ENCODE measurements at places on chromosomes 3 and 15.

DNA sequence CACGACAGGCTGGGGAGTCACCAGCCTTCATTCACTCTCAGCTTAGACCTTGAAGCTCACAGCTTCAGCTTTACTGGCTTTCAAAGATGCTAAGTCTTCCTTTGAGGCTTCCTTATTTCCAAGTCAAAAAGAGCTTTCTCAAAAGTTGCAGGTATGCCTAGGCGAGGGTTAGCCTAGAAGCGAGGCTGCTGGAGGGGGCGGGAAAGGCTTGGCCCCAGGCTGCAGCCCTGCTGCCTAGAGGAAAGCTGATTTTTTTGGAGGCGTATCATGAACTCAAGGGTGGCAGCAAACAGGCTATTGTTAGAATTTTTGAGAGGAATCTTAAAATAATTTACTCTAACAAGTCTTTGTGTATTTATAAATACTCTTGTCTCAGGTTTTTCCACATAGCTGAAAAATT, 37.1 kb downstream of the MYO5C start:
- no peak for DNase-seq

DNA sequence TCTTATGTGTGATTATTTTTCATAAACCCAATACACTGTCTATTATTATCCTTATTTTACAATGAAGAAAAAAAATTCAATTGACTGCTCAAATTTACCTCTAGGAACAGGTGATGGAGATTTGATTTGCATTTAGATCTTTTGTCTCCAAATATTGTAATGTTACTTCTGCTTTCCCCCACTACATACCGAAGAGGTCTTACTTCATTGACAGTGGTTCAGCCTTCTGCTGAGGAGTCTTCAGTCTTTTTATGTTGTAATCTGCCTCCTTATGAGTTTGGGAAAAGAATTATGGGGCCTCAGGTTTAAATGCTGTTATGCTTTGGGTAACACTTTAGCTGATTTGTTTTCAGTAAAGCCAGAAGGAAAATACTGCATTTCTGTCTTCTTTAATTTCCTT, 199.5 kb downstream of the LPP start:
- DNase-seq: no peak

DNA sequence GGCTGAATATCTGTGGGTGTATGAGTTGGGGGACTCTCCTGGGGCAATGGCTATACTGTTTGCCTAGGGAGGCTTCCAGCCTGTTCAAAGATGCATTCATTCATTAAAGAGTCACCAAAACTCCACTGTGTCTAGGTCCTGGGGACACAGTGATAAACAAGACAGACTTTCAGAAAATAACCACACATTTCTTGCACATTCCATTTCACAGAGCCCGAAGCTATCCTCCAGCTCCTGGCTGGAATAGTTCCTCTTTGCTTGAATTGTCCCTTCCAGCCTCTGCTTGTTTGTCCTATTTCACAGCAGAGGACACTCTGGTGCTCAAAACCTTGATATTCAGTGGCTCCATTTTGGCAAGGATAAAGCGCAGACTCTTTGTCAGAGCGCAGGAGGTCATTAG, 61.7 kb upstream of the ITGA11 start:
- no peak for DNase-seq

DNA sequence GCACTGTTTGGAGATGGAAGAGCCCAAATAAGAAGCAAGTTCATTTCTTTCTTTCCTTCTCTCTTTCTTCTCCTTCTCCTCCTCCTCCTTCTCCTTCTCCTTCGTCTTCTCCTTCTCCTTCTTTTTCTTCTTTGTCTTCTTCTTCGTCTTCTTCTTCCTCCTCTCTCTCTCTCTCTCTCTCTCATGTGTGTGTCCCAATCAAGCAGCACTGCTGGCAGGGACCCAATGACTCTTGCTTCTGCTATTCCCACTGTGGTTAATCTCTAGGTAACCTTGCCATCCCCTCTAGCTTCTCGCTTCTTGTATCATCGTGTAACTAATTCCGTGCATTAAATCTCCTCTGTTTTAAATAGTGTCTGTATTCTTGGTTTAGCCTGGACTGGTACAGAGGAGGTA, 26.1 kb upstream of the ZNF280D start:
- no peak for DNase-seq

GRCh38 chr3:168155303-168155702, 59.6 kb upstream of the GOLIM4 start:
- DNase-seq: no peak

GRCh38 chr3:139935016-139935865, at the start of gene CLSTN2:
Gene CLSTN2 (plus strand): TSS chr3:139935185.
- DNase-seq: no peak

GRCh38 chr3:99023590-99024192, 122.2 kb upstream of the DCBLD2 start:
- no peak for DNase-seq

DNA sequence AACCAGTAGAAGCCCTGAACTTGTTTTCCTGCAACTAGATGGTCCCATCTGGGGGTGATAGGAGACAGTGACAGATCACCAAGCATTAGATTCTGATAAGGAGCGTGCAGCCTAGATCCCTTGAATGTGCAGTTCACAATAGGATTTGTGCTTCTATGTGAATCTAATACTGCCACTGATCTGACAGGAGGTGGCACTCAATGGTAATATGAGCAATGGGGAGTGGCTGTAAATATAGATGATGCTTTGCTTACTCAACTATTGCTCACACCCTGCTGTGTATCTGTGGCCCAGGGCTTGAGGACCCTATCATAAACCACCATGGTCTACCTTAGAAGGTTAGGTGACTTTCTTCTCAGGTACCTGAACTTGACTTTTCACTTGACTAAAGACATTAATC, 417.1 kb upstream of the ARHGEF26 start:
- no peak for DNase-seq

- DNase-seq: no peak
These were observed 122.0 kb downstream of the MECOM start for GRCh38 chr3:169541528-169541927.

GRCh38 chr3:11010426-11011165, 18.0 kb downstream of the SLC6A1 start:
- no peak for DNase-seq

DNA sequence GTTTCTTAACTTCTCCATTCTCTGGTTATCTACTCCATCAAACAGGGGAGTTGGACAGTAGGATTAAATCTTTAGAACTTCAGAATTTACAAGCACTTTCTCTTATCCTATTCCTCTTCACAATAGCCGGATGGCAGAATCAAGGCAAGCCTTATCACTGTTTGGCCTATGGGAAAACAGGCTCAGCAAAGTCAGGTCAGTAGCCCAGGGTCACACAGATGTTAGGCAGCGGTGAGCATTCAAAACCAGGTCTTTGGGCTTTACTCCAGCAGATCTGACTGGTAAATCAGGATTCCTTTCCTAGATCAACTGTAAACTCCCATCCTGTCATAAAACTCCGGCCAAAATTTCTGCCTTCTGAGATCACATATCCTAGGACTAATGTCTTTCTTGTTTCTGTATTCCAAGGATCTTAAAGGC, 258.4 kb downstream of the OPA1 start:
- DNase-seq: no peak

- no peak for DNase-seq
These were observed 42.5 kb upstream of the DYNC1LI1 start for GRCh38 chr3:32613183-32613582.

DNA sequence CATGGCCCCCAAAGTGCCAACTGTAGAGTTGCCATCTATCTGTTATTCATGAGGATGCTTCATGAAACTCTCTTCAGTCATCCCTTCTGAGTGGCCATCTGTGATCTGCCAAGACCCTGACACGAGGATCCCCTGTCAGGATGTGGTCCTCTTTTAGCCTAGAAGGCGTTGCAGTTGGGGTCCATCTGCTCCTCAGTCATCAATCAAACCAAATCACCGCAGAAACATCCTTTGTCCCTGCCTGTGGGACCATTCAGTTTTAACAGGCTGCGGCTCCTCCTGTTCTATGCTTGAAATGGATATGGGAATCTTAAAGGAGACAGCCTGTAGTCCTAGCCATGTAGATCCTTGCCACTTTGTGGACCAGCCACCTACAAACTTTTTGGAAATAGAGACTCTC, 5.9 kb upstream of the RPS27L start:
- DNase-seq: no peak

DNA sequence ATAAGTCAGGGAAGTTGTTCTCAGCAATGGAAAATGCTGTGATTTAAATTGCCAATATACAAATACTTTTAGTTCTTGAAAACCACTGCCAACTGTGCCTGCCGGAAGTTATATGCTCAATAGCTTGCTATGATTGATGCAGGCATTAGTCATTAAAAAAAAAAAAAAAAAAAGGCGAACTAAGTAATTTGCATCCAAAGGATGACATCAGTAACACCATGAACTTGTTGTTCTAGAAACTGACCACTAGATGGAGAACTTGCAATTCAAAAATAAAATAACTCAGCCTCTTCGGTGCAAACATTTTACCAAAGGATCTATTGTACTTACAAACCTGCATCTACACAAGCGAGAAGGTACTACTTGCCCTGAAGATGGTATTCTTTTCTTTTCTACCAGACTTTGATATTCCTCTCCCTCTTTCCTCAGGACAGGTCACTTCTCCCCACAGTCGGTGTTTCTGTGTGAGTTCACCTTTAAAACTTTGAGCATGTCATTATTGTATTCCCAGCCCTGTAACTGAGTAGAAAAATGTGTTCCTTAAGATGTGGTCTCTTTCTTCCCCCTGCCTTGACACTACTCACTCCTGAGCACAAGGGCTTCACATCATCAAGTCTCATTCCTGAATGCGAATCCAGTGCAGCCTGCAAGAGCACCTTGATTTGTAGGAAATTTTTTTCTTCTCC, 115.0 kb upstream of the VEPH1 start:
- DNase-seq: no peak

DNA sequence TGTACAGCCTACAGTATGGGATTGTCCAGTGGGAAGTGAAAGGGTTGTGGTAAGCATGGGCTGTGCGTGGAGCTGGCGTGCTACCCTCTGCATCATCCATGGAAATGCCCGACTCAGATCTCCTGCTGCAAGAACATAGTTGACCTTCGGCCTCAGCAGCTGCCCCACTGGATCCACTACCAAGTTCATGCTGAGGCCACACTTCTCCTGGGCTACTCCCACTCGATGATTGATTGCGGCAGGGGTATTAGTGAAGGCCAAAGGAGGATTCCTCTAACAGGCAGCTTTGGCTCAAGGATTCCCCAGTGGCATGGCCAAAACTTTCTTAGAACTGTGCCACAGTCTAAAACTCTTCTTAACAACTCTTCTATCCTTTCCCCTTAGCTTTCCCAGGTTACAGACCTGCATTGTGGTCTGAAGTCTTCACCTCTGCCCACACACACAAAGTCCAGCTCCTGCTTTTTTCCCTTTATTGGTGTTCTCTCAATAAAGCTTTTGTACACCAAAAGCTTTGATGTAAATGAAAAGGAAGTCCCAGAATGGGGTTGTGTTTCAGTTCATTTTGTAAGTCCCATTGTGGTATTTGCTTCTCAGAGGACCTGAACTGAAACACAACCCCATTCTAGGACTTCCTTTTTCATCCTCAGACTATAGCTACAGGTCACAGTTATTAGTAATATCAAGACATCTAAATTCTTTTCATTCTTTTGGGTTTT, 4.9 kb upstream of the TBC1D5 start:
- DNase-seq: no peak

DNA sequence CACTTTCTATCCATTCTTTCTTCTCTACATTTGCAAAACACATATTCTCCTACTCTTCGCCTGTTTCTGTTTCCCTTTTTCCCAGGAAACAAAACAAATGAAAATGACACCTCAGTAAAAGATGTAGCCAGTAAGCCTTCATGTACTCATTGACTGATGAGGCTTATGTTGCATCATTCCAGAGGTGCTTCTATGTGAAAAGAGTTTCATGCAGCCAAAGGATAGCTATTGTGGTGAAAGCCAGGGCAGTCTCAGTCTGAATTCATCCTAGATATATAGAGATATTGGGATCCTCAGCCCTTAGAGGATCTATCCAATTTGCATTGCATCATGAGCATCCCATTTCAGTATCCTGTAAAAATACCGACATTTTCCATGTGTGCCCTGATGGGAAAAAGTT, 267.3 kb downstream of the GAP43 start:
- DNase-seq: no peak

- DNase-seq: no peak
These were observed 62.6 kb downstream of the AQP9 start for GRCh38 chr15:58200739-58201138.

DNA sequence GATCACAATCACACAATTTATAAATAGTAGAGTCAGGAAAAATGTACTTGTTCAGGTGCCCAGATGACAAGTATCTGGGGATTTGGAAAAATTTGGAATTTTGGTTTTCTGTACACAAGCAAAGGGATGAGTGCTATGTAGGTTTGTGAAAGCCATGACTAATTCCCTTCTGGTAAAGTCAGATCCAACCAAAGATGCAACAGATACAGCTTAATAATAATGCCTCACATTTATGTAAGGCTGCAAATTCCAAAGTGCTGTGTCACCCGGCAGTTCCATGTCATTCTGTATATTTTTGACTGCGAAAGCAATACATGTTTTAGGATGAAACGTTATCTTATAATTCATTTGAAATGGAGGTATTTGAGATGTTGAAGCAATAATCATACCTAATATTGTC, 102.7 kb upstream of the AGBL1 start:
- DNase-seq: no peak

DNA sequence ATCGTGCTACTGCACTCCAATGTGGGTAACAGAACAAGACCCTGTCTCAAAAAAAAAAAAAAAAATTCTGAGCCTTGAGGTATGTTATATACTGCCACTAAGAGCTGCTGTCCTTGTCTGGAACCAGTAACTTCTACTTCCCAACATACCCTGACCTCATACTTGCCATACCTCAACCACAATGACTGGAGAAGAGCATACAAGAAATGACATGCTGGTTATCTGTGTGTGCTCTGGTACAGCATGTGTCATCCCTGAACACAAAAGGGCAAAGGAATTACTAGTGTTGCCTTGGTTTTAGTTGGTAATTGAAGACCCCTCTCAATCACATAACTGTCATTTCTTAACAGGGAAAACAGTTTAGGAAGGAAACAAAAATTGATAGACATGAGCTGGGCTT, 54.5 kb downstream of the MRPS25 start:
- DNase-seq: no peak

DNA sequence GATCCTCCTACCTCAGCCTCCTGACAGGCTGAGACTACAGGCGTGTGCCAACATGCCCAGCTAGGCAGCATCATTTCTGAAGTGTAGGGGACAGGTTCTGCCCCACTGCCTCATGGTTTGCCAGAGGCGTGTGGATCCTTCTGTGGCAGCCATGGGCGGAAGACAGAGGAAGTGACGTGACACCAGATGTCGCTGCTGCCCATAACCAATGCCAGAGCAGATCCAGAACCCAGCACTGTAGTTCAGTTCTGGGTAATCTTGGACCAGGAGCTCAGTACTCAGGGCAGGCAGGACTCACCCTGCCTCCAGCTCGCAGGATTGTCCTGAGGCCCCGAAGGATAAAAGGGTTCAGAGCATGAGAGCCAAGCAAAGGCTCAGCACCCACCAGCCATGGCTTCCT, 8.2 kb downstream of the RBPMS2 start:
- no peak for DNase-seq
